OCI-M1 (cell line): ENCODE measurements at places on chromosomes 2 and 18.

GRCh38 chr2:9656270-9656766, 25.5 kb upstream of the YWHAQ start:
- DNase-seq: peak; percentile 85

DNA sequence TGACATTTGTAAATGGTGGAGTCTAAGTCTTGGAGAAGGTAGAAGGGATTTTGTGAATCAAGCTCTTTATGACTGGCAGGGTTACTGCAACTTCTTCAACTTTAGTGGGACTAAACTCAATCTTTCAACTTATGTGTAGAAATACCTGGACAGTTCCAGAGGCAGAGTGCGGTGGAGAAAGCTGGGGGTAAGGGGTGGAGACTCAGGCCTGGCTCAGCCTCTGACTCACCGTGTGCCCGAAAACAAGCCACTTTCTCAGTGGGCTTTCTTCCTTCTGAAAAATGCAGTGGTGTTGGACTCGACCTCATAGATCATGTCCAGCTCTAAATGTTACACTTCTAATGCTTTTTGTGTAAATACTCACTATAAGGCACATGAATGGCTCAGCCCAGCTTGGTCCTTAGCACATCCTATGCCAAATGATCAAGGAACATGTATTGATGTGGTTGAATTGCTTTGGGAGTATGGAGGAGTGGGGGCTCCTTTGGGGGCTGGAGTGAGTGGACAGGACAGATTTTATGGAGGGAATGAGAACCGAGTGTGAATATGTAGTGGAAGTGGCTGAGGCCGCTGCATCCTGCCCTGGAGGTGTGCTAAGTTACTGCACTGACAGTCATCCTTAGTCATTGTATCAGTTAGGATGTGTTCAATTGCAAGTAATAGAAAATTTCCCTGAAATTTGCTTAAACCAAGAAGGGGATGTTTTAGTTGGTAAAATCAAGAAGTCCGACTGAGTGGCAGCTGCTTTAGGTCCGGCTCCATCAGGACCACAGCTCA, 32.2 kb upstream of the IGFBP5 start:
- no peak for DNase-seq

DNA sequence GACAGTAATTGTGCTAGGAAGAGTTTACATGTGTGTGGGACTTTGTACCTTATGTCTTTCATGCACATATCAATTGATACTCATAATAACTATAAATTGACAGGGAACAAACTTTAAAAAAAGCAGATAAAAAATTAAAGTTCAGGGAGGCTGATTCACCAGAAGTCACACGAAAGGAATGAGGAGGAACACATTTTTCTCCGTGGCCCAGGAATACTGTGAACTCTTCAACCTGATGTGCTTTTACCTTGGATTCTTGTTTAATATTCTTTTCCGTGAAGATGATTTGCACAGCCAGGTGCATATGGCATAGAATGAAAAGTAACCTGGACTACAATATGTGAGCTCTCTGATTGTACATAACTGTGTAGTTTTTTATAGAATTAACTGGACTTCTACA, 326.3 kb downstream of the CDH7 start:
- DNase-seq: no peak

DNA sequence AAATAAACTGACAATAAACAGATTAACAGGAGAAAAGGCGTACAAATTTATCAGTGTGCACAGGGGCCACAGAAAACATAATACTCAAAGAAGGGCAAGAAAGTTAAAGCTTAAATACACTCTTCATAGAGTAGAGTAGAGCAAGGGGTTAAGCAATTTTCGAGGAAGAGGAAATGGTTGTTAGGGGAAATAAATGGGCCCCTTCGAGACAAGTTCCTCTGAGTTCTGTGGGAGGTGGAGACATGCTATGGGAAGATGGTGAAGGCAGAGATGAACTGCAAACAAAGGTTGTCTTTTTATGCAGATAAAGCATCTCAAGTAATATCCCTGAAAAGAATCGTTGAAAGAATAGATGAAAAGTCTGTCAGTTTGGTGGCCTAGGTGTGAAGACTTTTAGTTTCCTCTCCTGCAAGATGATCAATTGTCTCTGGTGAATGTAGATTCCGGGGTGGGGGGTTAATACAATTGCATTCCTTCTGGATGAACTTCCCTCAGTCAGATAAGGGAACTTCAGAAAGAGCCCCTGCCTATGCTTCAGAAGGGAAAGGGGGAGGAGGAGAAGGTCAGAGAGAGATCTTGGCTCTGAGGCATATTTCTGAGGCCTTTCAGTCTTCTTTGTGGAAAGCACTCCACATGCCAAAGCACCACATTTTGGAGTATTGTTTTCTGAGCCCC, 127.0 kb downstream of the METTL4 start:
- peak; percentile 41 for DNase-seq

DNA sequence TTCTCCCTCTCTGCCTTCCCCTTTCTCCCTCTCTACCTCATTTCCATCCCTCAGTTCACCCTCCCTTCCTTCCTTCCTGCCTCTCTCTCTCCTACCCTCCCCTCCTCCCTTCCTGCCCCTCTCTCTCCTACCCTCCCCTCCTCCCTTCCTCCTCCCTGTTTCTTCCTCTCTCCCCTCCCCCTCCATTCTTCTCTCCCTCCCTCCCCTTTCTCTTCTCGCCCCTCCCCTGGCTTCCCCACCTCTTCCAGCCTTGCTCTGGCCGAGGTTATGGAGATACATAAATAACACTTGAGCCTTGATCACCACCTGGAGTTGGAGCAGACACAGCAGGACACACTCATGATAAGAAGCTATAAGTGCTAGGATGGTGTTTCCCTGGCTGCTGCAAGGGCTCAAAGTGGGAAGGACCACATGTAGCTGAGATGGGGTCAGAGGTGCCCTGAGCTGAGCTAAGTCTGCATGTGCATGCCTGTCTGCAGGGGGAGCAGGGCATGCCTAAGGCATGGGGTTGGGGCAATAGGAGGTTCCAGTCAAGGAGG, 326.1 kb upstream of the HS6ST1 start:
- DNase-seq: no peak

DNA sequence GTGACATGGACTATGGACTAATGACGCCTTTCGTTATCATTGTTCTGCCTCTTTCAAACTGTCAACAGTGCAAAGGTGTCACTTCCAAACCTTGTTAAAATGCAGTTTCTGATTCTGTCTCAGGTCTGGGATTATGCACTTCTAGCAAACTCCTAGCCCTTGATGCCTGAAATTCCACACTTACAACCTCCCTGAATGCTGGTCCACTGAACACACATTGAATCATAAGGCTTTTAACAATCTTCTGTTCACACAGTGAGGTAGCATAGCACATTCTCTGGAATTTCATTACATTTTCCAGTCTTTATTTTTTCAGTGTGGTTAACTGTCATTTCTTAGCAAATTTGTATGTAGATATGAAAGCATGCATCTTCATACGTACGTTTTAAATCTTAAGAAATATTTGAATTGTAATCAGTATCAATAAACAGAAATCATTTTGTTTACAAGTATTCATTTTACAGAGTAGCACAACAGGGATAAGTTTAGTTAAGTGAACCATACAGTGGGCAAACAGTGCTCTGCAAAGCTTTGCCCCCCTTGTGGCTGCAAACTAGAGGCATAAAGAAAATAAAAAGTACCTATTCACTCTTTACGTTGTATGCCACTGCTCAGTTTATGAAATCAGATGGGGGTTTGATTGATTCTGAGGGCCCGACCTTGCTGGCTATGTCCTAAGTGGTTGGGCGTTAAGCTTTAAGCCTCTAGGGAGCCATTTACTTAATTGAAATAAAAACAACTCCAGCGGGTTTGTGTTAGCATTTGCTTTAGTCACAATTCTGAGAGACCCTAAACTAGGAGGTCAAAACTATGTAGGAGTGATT, 250.8 kb downstream of the LRRTM1 start:
- no peak for DNase-seq
